ENCODE measurements at places on chromosomes 7 and 10. TPM values are rescaled to one million over a fixed set of nuclear protein-coding genes. Genes with fewer than 3 reads are reported as not detected.

SHH gene
- 0.13 TPM for total RNA-seq

FAM204A gene
- total RNA-seq: 51.9 TPM

KNDC1 gene
- total RNA-seq: under 0.01 TPM

ADRA2A gene
- not detected for total RNA-seq

KLF14 gene
- not detected for total RNA-seq
